ENCODE measurements at places on chromosomes 7 and 10.

DNA sequence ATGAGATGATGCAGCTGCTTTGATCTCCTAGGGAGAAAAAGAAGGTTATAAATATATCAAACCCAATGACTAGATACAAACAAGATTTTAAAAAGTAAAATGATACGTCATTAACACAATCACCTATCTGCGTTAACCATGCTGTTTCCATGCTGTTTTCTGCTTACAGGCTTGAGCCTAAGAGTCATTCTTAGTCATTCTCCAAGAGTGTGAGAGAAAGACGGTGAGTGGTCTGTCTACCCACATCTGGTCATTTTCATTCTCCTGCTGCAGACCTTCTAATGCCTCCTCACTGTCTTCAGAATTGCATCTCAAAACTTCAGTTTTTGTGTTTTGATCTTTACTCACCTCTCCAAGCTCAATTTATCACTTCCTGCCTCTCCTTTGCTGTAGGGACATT is 98.0 kb upstream of the ELMO1 start:
- no peak for DNase-seq

DNA sequence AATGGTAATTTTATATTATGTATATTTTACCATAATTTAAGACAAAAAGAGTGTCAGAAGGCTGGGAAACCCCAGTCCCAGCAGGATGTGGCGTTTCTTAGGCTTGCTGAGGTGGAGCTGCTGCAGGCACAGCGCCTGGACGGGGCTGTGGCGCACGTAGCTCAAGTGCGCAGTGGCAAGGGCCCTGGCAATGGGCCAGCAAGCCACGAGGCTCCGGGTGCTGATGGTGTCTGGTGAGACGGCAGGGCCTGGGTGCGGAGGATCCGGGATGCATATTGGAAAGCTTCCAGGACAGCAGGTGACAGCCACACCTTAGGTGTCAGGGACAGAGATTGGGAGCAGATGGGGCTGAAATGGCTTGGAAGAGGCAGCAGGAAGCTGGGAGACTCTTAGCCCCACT is 37.2 kb downstream of the CLEC2L start:
- DNase-seq, result no peak

DNA sequence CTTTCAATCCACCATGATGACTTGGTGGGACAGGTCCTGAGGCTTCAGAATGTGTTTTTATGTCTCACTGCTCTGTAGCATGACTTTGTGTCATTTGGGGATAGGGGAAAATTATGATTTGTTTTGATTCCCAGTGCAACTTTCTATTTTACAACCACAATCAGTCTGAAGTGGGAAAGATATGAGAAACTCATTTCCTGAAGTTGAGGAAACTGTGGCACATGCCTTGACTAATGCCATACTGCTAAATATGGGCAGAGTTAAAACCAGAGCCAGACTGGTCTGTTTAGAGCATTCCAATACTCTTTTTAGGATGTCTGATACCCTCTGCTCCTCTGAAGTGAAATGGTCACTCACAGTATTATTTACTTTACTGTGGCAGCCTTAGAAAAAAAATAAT is 307.7 kb downstream of the ADRA2A start:
- no peak for DNase-seq

GRCh38 chr10:131571346-131571745 is 259.8 kb upstream of the TCERG1L start:
- no peak for DNase-seq

DNA sequence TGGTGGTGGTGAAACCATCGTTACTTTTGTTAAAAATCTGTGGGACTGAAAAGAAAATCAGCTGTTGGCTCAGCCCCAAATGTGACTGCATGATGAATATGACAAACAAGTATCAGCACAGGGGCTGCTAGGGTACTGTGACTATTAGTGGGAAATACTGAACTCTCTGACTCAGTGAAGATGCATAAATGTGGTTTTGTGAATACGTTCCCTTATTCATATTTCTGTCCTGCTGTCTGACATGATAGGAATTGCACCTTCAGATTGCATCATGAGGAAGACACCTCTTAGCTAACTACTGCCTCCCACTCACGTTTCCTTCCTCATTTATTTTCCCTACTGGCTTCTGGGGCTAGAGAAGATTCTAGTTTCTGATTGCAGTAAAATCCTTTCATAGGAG is 1.4 kb downstream of the CLEC5A start:
- no peak for DNase-seq

All from stimulated activated CD4-positive, alpha-beta T cell treated with anti-CD3 and anti-CD28 coated beads, Interleukin-1b, Interleukin-23, amount 100 ng/mL, for 1 hour (primary cell).